ENCODE measurements at places on chromosomes 1 and 21.

GRCh38 chr1:109148987-109149561 lies 35.2 kb downstream of the ELAPOR1 start:
- no peak for DNase-seq

DNA sequence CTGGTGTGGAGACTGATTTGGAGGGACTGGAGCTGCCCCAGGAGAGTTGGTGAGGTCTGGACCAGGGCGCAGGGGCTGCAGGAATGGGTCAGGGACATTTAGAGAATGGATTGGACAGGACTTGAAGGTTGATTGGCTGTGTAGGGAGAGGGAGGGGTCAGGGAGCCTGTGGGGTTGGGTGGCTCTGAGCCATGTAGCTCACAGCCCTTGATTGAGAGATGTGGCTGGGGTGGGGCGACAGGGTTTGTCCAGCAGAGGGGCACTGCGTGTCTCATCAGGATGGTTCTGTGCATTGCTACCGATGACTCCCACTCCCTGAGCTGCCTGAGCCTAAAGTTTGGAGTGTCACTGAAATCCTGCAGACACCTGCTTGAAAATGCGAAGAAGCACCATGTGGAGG lies 12.1 kb downstream of the AZIN2 start:
- DNase-seq: no peak

DNA sequence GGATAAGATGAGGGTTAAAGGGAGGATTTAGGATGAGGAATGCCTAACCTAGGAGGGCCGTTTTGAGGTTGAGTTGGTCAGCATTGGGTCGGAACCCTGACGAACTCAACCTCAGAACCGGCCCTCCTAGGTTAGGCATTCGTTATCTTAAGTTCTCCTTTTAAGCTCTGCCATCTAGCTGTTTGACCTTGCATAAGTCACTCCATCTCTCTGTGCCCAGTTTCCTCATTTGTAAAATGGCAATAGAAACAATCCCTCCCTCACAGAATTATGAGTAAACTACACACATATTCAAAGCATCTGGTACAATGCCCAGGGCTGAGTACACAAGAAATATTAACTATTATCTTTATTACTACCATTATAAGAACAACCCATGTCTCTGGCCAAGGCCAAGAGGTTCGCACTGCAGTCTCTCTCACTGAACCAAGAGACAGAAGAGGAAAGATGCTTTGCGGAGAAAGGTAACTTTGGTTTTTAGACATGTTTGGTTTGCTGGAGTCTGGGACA lies 4.8 kb downstream of the ABCB10 start:
- no peak for DNase-seq

DNA sequence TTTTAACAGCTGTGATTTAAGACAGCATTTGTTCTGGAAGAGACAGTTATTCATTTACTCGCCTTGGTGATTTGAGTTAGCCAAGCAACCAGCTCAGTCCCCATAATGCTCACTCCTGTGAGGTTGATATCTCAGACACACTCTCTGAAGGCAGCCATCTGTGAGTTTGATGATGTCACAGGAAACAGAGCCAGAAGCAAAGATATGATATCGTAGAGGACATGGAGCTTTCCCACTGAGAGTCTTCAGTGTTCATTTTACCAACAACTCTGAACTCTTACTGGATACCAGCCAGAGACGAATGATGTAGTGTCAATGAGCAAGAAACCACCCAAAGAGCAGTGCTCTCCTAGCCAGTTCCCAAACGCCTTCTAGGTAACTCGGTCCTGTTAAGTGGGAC lies 219.4 kb downstream of the SLC35F3 start:
- no peak for DNase-seq

DNA sequence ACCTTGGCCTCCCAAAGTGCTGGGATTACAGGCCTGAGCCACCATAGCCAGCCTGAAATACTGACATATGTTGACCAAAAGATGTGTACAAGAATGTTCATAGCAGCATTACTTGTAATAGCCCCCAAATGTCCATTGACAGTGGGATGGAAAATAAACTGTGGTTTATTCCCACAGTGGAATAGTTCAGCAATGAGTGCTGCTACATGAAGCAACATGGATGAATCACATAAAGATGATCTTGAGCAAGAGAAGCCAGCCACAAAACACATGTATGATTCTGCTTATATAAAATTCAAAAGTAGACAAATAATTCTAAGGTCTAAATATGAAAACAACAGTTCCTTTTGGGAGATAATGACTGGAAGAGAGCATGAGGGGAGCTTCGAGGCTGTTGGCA lies 9.1 kb upstream of the CREG1 start:
- no peak for DNase-seq

DNA sequence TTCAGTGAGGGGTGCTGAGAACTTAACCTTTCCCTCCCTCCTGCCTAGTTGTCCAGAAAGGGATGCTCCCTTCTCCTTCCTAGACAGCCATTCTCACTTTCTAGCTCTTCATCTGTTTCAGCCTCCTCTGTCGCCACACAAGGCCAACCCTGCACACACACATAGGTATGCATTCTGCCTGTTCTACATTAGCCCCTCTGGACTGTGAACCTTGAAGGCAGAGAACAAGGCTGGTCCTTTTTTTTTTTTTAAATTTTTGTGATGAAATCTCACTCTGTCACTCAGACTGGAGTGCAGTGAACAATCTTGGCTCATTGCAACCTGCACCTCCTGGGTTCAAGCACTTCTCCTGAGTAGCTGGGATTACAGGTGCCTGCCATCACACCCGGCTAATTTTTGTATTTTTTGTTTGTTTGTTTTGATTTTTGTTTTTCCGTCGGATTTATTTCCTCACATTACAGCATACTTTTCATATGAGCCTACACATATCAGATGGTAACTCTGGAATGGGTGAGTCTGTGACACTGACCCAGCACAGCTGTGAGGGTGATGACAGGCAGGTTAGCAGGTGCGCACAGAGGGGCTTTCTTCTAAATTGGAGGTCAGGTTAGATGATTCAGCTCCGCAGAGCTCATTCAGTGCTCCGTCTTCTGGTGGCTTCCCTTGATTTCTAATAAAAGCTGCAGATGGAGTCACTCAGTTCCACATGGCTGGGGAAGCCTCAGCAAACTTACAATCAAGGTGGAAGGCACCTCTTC lies 4.9 kb upstream of the AKR1A1 start:
- no peak for DNase-seq

GRCh38 chr1:93111561-93111960 lies 32.5 kb downstream of the MTF2 start:
- no peak for DNase-seq

DNA sequence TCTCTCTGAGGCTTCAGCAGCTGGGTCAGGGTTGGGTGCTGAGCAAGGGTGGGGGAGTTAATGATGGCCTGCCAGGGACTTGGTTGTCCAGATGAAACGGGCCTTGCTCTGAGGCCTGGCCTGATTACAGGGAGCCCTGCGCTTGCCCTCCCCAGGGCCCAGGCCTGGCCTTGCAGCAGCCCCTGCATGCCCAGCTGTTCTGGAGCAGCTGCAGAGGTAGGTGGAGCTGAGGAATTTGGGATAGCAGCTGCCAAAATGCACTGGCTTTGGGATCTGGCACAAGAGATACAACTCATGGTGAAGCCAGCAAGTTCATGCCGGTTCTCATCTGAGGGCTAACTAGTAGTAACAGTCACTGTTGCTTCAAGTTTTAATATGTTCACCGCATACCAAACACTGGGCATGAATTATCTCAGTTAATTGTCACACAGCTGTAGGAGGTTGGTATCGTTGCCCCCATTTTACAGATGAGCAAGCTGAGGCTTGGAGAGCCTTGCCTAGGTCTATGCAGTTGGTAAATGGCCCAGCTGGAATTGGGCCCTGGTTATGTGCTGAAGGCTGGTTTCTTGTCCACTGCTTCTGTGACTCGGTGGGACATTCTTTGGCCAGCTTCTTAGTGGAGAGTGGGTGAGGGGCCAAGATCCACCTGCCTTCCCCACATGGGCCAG lies 7.3 kb upstream of the SERINC2 start:
- DNase-seq: no peak

DNA sequence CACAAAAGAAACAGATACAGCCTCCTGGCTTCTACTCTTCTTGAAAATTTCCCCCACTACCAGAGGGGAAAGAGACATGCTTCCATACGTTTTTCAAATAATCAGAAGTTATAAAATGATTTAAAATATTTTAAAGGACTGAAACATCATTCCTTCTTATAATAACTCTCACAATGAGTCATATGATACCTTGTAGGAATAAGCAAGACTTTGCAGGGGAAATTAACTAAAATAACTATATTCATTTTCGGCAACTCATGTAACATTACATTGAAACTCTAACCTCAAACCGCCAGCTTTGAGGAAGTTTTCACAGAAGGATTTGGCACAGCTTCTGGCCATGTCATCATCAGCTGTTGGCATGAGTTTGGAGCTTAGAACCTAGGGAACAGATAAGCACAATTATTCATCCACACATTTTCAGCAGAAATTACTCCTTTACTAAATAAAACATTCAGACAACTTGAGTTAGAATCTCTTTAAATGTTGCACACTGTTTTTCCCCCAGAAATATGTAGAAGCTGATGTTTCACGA lies 85.9 kb downstream of the USP24 start:
- DNase-seq: no peak

DNA sequence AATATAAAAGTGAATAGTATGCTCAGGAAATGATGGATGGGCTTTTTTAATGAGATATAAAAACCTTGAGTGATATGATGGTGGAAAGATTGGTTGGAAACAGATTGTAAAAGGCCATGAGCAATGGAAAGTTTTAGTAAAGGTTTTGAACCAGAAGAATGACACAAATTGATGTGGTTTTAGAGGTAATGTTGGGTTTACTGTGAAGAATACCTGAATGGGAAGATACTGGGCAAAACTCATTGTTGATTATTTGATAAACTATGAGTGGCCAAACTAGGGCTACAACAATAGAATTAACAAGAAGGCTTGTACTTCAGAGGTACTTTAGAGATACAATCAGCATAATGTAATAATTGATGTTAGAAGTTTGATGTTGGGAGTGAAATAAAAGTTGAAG lies 108.5 kb downstream of the PTGS2 start:
- no peak for DNase-seq

GRCh38 chr1:209601809-209602657 lies 18.5 kb downstream of the CAMK1G start:
- DNase-seq: peak; percentile 8

DNA sequence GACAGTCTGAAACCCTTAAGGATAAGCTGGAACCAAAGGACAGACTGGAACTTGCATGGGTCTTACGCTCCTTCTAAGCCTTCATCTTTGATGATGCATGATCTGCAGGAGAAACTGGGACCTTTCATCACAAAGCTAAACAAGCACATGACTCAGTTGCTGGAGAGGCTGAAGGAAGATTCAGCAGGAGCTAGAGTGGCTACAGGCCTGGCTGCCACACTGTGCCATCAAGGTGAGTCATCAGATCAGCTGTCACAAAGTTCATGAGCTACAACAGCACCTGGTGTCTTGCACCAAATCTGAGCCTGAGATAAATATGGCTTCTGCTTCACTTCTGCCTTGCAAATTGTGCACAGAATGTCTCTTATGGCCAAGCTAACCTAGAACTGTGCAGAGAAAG lies 95.5 kb upstream of the MARK1 start:
- no peak for DNase-seq

DNA sequence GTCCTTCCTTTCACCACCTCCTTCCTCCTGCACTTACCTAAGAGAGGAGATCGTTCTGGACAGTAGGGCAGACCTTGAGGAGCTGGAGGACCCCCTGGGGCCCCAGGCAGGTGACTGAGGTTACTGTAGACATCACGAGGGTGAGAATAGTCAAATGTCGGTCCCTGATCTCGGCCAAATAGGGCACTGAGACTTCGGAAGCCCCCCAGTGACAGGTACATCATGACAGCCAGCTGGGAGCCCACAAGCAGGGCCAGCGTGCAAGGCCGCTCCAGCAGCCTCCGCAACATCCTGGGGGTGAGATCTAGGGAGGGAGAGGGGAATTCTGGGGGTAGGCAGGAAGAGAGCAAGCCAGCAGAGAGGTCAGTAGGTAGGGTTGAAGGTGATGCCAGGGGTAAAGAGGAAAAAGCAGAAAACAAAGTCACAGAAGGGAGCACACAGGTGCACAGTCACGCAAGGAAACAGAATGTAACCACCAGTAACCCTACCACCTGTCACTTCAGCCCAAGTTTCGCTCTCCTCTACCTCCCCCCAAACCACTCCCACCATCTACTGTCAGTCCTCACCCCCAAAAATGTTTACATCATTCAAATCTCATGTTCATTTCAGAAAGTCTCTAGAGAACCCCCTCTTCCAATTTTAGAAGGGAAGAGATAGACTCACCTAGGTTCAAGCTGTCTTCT lies 1.4 kb downstream of the B4GALT3 start:
- DNase-seq: no peak

All from NCI-H510A treated with DMSO at 0.1 percent for 48 hours (cell line).